ENCODE measurements at places on chromosomes 16 and 17. TPM values are rescaled to one million over a fixed set of nuclear protein-coding genes. Genes with fewer than 3 reads are reported as not detected.

Gene OTOP2
- not detected for total RNA-seq

GRCh38 chr16:86668136-86668910, 90.0 kb downstream of the FOXL1 start:
- H3K27me3 ChIP-seq = peaks cover 88% of the 10 kb centered on the region
- no peak overlapping the region for H3K27ac ChIP-seq
- H3K36me3 ChIP-seq = no peaks in the 10 kb centered on the region
- H3K4me1 ChIP-seq = no peaks in the 10 kb centered on the region
- no peak overlapping the region for H3K4me3 ChIP-seq
- no peak for DNase-seq

DNA sequence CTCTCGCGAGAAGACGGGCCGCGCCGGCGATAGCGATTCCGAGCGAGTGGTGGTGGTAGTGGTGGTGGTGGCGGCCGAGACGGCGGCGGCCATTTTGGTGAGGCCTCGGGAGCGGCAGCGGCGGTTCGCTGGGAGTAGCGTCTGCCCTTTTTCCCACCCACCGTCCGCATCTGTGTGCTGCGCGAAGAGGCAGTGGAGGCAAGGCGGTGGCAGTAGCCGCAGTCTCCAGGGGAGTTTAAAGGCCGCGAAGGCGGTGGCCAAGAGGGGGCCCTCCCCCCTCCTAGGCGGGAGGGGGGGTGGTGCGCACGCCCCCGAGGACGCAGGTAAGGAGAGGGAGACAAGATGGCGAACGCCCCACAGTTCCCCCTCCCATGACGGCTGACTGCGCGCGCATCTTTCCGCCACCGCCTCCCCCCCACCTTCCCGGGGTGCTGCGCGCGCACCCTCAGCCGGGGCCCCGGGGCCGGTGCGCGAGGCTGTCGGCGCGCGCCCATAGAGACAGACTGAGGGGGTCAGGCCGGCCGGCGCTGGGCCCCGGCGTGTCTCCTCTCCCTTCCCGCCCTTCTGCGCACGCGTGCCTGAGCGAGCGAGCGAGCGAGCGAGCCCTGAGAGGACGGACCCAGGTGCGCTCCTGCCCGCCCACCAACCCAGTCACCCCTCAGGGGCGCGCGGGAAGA, 694 bp upstream of the SRCAP start:
- H3K4me1 ChIP-seq = peaks cover 9% of the 10 kb centered on the region
- H3K4me3 ChIP-seq = peak overlapping the region; percentile 95
- no peaks in the 10 kb centered on the region for H3K27me3 ChIP-seq
- peak; percentile 97 for DNase-seq

DNA sequence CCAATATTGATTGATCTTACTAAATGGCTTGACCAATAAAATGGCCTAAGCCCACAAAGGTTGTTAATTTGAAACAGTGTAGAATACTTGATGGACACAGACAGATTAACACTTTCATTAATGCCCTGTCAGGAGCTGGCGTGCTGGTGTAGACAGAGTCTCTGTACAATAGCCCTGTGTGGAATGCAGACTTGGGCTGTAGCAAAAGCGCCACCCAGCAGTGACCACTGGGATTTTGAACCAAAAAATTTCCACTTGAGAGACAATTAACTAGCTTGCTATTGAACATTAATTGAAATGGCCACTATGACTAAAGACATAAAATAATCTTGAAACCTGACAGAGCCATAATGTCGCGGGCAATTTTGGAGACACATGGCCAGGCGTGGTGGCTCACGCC, 19.7 kb upstream of the GUCY2D start:
- H3K36me3 ChIP-seq = no peaks in the 10 kb centered on the region
- no peak overlapping the region for H3K27ac ChIP-seq
- peaks cover 4% of the 10 kb centered on the region for H3K4me1 ChIP-seq
- H3K4me3 ChIP-seq = no peak overlapping the region
- H3K27me3 ChIP-seq = peaks cover 7% of the 10 kb centered on the region

All from left lung (tissue), 14 donors.